GM12865 (cell line): ENCODE measurements at places on chromosomes 12 and 14.

- no peak for DNase-seq
These were observed 65.9 kb downstream of the PTPN21 start for GRCh38 chr14:88488897-88489296.

GRCh38 chr14:70771781-70772212, 37.5 kb downstream of the MAP3K9 start:
- DNase-seq, result no peak

DNA sequence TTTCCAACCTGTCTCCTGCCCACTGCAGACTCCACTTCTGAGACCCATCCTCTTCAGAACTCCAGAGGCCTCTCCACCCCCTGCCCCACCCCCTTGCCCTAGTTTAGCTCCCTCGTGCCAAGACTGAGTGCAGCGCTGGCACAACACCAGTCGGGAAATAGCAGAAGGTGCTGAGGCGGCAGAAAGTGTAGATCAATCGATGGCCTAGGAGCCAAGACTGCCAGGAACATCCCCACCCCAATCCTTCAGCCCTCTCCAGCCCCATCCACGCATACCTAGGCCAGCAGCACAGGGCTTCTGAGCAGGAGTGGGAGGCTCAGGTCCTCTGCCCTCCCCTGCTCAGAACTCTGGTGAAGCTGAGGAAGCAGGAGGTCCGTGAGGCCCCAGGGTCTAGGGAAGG, 1.1 kb downstream of the CPNE6 start:
- DNase-seq, result no peak

- DNase-seq, result no peak
These were observed 782.1 kb upstream of the TBX3 start for GRCh38 chr12:115466076-115466475.

GRCh38 chr12:57866308-57867019, 19.9 kb upstream of the CTDSP2 start:
- DNase-seq, result no peak

- no peak for DNase-seq
These were observed 68.2 kb upstream of the OVCH1 start for GRCh38 chr12:29565727-29566126.

DNA sequence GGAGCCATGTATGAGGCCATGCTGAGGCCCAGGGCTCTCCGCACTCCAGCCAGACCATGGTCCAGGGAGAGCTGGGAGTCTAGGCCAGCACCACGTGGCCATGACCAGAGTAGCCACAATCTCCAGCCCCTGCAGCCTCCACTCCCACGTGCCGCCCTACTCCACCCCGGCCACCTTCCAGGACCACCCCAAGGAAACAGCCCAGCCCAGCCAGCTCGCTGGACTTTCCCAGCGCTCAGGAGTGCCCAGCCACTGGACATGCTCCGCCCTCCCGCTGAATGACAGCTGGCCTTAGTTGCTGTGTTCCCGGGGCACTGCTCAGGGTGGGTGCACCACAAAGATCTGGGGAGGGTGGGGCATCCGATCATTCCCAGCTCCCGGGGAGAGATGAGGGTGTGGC, 2.1 kb upstream of the C14orf180 start:
- no peak for DNase-seq

- DNase-seq, result peak; percentile 53
These were observed 648 bp downstream of the CHD4 start for GRCh38 chr12:6606331-6607131.

GRCh38 chr14:78612666-78613065, 442.5 kb downstream of the NRXN3 start:
- no peak for DNase-seq

- DNase-seq, result peak; percentile 29
These were observed 63.6 kb upstream of the PWP1 start for GRCh38 chr12:107622001-107622400.

- DNase-seq, result no peak
These were observed 905.4 kb downstream of the SLC16A7 start for GRCh38 chr12:60501124-60501729.

- no peak for DNase-seq
These were observed 17.8 kb upstream of the CD9 start for GRCh38 chr12:6182279-6182898.

DNA sequence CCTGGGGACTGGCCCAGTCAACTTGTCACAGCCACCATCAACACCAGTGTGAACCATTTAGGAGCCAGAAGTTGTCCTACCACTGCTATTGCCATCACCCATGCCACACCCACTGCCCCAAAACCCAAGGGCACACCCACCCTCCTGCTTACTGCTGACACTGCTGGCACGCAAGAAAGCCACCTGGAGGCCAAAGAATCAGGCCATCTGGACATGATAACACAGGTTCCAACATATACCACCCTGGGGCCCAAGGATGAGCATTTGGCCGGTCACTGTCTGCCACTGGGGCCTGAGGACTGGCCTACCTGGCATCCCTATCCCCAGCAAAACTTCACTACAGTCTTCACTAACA, 181.6 kb downstream of the MYRFL start:
- no peak for DNase-seq

- no peak for DNase-seq
These were observed 32.4 kb downstream of the PLEKHG7 start for GRCh38 chr12:92735131-92735721.

DNA sequence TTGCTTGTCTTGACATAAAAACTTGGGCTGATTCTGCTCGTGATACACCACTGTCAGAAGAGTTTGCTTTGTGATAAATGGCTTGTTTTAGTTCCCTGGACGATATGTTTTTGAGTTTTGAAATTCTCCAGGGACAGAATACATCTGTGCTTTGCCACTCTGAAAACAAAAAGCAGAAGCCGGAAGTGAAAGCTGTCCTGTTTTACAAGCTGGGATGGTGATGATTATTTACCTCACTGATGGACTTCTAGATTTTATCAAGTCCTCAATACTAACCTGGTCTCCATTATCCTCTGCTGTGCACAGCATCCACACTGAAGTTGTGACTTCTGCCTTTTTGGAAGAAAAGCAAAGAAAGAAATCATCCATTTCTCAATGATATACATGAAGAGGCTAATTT, 251.6 kb downstream of the TRHDE start:
- no peak for DNase-seq

- no peak for DNase-seq
These were observed 1.2 kb upstream of the NEK9 start for GRCh38 chr14:75127903-75128595.

DNA sequence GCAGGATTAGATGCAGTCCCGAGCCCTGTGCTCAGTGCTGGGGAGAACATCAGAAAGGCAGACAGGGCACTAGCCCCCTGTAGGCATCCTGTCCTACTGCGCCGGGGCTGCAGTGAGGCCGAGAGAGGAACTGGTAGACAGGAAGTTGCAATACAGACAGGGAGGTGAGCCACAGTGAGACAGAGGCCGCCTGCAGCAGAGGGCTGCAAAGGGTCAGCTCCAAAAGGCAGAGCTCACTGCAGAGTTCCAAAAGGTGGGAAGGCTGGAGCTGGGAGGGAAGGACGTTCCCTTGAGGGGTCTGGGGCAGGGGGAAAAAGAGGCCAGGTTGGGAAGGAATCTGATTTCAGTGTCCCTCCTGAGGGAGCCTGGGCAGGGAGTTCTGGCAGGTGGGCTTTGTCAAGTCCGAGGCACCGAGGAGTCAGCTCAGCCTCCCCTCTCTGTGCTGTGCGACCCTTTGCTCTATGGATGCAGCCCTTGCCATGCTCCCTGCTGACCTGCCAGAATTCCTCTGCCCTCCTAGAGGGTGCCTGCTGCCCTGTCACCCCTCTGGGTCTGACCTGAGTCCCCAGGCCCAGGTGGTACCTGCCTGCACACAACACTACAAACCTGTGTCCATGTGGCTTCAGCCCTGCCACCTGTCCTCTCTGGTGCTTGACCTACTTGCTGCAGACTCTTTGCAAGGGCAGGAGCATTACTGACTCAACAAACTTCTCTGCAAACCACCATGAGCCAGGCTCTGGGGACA, 63.5 kb downstream of the PRMT8 start:
- DNase-seq, result no peak

GRCh38 chr14:93186956-93187355, 1.8 kb downstream of the LYSET start:
- DNase-seq, result no peak

DNA sequence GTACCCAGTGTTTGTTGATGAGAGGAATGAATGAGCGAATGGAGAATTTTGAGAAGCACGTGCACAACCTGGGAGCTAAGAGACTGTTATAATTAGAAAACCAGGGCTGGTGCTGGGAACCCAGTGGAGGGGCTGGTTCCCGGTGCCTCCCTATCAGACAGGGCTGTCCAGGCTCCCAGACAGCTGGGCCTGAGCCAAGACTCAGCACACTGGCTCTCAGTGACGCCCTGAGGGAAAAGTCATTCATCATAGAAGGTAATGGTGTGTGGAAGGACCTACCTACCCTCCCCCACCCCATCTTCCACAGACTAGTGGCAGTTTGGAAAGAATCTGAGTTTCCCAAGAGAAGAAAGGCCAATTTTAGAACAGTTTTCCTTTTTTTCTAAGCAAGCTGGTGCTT, 34.7 kb downstream of the KCNA5 start:
- DNase-seq, result no peak

- DNase-seq, result no peak
These were observed 12.9 kb upstream of the EMP1 start for GRCh38 chr12:13183620-13184019.

DNA sequence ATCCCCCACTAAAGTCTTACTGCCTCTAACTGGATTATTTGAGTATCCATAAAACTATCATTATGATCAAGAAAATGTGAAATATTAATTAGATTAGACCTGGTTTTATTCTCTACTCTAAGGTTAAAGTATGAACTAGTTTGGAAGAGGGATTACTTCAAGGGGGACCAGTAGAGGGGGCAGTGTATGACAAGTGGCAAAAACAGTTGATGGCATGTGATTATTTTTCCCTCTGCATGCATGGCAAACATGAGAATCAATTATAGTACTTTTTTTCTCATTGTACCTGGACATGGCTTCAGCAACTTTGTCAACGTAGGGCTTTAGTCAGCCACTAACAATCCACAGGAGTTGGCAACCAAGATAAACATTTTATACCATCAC, 145.0 kb upstream of the SLC38A2 start:
- no peak for DNase-seq

- no peak for DNase-seq
These were observed 61.9 kb downstream of the PRKAB1 start for GRCh38 chr12:119729871-119730270.

DNA sequence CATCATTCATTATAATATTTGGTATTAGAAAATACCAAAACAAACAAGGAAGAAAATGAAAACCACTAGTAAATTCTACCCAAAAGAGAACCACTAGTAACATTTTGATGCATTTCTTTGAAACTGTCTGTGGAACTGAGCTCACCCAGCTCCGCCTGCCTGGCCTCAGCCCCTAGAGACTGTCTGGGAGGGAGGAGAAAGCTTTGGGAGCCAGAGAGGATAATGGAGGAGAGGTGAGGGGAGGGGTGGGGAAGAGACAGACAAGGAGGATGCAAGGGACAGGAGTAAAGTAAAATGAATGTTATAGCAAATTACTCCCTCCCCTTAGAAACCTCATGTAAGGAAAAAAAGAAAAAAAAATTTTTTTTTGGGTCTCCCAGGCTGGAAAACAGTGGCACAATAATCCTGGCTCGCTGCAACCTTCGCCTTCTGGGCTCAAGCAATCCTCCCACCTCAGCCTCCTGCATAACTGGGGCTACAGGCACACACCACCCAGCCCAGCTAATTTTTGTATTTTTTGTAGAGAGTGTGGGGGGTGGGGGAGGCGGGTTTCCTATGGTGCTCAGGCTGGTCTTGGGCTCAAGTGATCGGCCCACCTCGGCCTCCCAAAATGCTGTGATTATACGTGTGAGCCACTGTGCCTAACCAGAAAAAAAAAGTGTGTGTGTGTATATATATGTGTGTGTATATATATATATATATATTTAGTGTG, 3.2 kb upstream of the MMP19 start:
- DNase-seq, result no peak

GRCh38 chr12:91555436-91556415, 373.1 kb upstream of the DCN start:
- no peak for DNase-seq

- DNase-seq, result peak; percentile 58
These were observed at the start of gene PLEKHH1 for GRCh38 chr14:67532998-67533753. Gene PLEKHH1 (plus strand): TSS chr14:67533290. CDS start chr14:67541868, 8,578 bp downstream.

- DNase-seq, result no peak
These were observed 80.4 kb downstream of the CPNE8 start for GRCh38 chr12:38825006-38825405.

GRCh38 chr14:22423958-22424357, 165.1 kb downstream of the DAD1 start:
- DNase-seq, result no peak

DNA sequence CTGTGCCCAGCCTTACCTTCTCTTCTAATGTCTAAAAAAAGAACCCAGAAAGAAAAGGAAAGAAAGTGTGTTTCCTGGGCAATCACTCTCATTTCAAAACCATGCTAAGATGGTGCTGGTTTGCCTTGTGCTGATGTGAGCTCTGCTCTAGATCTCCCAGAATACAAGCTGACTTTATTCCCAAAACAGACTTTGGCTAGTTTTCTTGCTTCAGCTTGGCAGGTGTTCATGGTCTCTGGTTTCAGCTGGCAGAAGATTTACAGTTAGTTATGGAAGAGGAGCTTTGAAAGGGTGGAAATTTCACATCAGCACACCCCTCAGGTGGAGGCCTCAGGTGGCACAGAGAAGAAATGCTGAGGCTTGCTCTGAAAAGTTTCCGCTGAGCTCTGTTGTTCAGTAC, 34.4 kb downstream of the PPP1R36 start:
- DNase-seq, result no peak

- no peak for DNase-seq
These were observed 36.4 kb downstream of the PKP2 start for GRCh38 chr12:32860192-32860591.

GRCh38 chr14:106549064-106549463, 1022.7 kb downstream of the TMEM121 start:
- DNase-seq, result no peak

DNA sequence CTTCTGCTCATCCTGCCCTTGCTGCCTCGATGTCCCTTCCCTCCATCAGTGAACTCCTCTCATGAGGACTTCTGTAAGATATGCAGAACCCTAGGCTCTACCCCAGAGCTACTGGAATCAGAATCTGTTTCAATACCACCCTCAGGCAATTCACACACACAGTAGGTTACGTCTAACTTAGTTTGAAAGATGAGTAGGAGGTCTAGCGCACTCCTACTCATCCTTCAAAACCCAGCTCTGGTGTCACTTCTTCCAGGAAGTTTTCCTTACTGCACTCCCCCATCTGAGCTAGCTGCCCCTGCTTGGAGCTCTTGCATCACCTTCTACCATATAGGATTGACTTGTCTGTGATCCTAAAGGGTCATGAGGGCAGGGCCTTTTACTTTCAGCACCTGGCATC, 56.4 kb upstream of the DICER1 start:
- DNase-seq, result no peak

DNA sequence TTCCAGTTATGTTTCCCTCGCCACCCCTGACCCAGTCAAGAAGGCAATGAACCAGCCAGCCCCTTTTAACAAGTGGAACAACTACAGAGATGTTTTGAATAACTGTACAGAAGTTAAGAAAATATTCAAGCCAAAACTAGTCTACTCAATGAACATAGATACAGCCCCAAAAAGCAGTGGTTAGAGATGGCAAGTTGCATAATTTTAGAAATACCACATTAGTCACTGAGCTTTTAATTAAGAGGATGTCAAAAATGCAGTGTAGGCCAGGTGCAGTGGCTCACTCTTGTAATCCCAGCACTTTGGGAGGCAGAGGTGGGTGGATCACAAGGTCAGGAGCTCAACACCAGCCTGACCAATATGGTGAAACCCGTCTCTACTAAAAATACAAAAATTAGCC, 27.2 kb downstream of the PROX2 start:
- DNase-seq, result no peak

GRCh38 chr14:32339188-32339587, 10.1 kb downstream of the AKAP6 start:
- DNase-seq, result no peak

GRCh38 chr12:68354977-68355541, 22.9 kb upstream of the MDM1 start:
- no peak for DNase-seq

- no peak for DNase-seq
These were observed 316.4 kb downstream of the MED13L start for GRCh38 chr12:115960868-115961802.
